Sigmoid colon (tissue), 7 donors: ENCODE measurements at places on chromosomes 5 and 9. TPM values are rescaled to one million over a fixed set of nuclear protein-coding genes. Genes with fewer than 3 reads are reported as not detected.

PRR16 gene
- 5.7 TPM for total RNA-seq

C7 gene
- 651 TPM for total RNA-seq

SLC6A3 gene
- total RNA-seq: not detected

PDE6A gene
- not detected for total RNA-seq

CAVIN4 gene
- total RNA-seq: 0.41 TPM

MED10 gene
- total RNA-seq: 37.1 TPM

PKN3 gene
- total RNA-seq: 3.2 TPM

TSSK1B gene
- total RNA-seq: not detected

S100Z gene
- not detected for total RNA-seq

- no peak for DNase-seq
These were observed at the start of gene GARNL3 for GRCh38 chr9:127264462-127265219. TSS of gene GARNL3 (plus strand) at chr9:127264774. CDS start at chr9:127264878, 104 bp downstream.

DNA sequence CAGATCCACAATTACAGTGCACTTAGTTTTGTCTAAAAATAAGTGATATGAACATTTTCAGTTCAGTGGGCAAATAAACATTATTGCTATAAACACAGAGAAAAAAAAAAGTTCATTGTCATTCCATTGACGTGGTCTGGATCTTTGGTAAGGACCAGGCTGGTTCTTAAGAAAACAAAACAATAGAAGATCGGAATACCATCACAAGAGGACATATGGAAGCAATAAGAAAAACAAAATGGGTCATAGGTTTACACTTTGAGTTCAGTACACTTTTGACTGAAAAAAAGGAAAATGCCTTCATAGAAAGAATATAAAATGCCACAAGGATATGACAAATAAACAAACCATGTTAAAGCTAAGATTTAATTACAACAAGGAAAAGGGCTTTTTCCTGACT lies 289.5 kb upstream of the TYRP1 start:
- no peak for DNase-seq

- DNase-seq: peak; percentile 62
These were observed 16.2 kb downstream of the GPR21 start for GRCh38 chr9:123049589-123050222.

- DNase-seq: no peak
These were observed 4.1 kb downstream of the PLPP1 start for GRCh38 chr5:55530669-55531068.

- DNase-seq: no peak
These were observed 31.3 kb downstream of the RAI14 start for GRCh38 chr5:34687269-34688011.

DNA sequence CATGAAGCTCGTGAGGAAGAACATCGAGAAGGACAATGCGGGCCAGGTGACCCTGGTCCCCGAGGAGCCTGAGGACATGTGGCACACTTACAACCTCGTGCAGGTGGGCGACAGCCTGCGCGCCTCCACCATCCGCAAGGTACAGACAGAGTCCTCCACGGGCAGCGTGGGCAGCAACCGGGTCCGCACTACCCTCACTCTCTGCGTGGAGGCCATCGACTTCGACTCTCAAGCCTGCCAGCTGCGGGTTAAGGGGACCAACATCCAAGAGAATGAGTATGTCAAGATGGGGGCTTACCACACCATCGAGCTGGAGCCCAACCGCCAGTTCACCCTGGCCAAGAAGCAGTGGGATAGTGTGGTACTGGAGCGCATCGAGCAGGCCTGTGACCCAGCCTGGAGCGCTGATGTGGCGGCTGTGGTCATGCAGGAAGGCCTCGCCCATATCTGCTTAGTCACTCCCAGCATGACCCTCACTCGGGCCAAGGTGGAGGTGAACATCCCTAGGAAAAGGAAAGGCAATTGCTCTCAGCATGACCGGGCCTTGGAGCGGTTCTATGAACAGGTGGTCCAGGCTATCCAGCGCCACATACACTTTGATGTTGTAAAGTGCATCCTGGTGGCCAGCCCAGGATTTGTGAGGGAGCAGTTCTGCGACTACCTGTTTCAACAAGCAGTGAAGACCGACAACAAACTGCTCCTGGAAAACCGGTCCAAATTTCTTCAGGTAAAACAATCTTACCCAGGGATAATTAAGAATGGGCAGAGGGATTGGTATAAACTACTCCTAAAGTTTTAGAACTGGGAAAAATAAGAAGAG lies 12.9 kb downstream of the ITGA1 start:
- DNase-seq: peak; percentile 84

DNA sequence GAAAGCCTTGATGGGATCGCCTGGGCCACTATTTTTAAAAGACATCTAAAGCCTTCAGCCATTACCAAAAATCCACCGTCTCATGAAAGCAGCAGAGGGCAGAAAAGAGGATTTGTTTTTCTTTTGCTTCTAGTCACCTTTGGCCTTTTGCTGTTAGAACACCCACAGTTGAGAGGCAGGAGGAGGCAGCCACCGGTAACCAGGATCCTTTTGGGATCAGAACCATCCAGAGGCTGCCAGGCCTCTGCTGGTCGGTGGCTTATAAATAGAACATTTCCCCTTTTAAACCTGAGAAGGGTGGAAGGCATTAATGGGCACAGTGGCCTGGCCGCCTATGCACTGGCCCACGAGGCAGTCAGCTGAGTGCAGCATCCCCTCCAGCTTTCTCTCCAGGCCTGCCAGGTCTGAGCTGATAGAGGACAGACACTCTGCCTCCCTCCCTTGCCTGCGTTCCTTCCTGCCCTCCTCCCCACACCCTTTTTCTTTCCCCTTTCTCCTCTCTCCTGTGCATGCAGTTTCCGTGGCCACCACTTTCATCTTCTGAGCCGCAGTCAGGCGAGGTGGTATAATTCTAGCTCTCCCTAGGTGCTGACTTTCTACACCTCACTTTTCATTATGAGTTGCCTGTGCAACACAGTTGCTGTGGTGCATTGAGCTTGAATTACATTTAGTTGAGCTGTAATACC lies 253.4 kb downstream of the ARHGAP26 start:
- DNase-seq: peak; percentile 92

DNA sequence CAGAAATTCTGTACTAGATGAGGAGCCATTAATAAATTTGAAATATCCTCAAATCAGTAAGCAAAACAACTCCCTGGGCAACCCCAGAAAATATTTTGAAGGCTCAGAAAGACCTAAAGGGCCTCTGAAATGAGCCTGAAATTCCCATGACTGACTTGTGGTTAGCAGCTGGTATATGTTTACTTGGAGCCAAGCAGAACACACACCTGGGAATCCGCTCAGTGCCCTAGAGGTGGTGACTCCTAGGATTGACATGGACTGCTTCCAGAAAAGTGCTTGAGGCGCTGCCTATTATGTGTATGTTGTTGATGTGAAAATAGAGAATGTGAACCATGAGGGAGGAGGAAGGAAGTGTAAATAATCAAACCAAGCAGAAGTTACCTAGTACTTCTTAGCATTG lies 14.7 kb downstream of the RFK start:
- no peak for DNase-seq

DNA sequence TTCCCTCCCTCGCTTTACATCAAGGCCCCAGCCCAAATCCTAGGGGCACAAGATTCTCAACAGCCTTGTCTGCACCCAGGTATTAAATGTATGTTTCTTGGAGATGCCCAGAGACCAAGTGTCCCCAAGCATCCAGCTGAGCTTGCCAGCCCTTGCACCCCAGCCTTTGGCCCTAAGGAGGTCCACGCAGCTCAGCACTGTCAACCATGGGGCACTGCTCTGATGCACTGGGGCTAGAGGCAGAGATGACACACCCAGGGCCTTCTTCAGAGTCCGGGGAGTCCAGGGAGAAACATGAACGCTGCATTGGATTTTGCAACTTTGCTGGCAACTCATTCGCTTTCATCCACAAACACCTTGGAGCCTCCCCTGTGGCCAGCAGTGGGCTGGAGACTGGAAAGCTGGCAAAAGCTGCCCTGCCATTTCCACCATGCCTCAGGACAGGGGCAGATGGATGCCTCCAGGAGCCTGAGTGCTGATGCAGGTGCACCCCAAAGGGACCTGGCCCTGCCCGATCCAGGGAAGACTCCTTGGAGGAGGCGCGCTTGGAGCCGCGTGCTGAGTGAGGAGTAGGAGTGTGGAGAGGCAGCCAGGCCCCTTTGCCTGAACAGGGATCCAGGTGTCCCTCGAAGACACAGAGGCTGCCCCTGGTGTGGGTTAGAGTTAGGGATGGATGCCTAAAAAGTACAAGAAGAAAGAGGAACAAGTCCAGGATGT lies 19.3 kb downstream of the PAEP start:
- DNase-seq: no peak

GRCh38 chr5:168972731-168973130 lies 328.2 kb downstream of the SLIT3 start:
- DNase-seq: no peak

DNA sequence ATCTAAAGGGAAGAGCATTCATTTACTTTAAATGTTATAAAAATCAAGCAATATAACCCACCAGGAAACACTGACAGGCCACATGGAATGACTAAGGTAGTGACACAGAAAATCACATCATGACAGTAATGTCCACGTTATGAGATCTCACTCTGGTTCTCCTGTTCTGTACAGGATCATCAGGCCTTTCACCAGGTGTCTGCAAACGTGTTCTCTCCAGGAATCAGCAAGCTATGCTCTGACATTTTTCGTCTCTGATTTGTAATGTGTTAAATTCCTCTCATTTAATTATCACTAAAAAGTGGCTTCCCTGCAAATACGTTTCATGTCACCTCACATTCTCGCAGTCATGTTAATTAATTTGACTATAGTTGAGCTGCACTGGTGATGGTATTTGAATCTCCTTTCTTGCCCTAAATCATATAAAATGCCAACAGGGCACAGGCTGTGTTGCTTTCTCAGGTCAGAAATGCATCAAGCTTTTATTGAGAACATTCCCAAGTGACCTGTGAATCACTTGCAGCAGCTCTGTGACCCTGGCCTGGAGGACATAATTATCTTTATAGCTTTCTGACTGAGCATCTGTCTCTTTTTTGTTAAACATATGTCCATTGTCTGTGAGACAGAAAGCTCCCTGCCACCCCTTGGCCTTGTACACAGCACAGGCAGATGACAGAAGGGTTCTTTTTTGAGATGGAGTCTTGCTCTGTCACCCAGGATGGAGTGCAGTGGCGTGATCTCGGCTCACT lies 196.2 kb downstream of the DIRAS2 start:
- no peak for DNase-seq

DNA sequence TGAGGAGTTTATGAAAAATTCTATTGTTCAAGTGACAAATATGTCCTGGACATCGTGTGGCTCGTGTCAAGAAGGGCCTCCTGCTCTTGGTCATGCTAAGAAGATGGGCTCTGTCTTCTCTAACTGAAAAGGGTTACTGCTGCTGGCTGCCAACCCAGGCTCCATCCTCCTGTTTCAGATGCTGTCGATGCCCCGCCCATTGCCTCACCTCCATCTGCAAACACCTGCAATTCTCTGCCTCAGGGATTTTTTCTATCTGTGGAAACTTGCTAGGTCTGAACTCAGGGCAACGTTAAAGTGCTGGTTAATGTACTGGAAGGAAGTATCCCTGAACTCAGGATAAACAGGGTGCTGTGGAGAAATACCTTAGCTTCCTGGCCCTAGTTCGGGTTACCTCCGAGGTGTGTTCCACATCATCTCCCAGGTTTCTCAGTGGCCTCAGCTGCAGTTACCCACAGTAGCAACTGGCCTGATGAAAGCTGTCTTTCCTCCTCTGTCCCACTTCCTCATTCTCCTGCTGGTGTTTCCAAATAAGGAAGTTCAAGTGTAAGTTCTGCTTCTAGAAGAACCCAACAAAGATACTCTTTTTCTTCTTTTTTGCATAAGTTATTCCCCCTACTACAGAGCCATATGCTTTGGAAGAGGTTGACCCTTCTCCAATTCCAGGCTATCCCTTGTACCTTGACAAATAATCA lies 151.7 kb upstream of the SMIM23 start:
- peak; percentile 34 for DNase-seq

DNA sequence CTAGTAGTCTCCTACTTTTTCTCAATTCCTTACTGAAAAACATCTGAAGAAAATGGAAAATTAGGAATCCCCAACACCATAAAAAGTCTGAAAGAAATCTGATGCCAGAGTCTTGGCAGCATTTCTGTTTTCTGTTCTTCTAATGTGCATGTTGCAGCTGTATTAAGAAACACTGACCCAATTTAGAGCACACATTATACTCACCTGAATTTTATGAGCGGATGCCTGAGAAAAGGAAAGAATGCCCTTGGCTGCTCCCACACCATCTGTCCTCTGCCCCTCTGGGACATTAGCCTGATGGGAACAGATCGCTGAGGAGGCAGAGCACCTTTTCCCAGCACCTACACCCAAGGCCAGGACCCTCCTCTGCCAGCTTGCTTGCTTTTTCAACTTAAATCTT lies 14.1 kb upstream of the ANP32B start:
- DNase-seq: no peak

GRCh38 chr9:37836386-37836785 lies 35.8 kb downstream of the DCAF10 start:
- DNase-seq: no peak

DNA sequence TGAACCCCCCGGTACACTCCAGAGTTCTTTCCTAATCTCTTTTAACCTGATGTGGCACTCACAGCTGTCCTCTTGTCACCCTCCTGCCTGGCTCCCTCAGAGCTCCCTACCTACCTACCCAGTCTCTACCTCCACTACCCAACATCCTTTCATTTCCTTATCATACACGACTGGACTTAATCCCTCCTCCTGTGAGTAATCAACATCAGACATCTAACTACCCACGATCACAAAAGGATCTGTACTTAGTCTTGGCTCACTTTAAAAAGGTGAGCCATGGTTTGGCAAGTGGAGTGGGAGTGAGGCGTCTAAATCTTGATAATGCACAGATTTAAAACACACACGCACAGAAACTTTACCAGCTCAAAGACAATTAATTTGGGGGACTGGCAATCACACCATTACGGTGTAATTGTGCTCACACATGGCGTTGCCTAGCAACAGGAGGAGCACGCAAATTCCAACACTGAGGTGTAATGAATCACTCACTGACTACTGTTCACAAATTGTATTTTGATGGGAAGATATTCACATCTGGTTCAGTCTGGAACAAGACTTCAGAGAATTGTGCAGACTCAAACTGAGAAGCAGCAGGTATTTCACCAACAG lies 235.9 kb downstream of the EPB41L4A start:
- DNase-seq: no peak

GRCh38 chr5:176897263-176897662 lies 1.9 kb downstream of the HK3 start:
- no peak for DNase-seq

DNA sequence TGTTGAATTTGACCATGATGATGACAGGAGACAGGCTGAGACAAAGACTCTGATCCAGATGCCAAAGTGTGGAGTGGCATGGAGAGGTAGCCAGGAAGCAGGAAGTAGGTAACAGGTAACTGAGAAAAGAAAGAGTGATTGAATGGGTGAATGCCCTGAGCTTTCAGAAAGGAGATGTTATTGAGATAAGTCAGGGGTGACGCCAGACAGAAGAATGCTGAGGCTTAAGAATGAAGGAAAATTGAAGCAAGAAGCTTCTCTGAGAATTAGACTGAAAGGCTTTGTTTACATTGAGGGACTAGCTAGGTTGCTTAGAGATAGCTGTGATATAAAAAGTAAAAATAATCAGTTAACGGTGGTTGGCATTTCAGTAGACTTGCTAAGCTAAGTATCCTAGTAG lies 165.7 kb downstream of the PSAT1 start:
- no peak for DNase-seq

DNA sequence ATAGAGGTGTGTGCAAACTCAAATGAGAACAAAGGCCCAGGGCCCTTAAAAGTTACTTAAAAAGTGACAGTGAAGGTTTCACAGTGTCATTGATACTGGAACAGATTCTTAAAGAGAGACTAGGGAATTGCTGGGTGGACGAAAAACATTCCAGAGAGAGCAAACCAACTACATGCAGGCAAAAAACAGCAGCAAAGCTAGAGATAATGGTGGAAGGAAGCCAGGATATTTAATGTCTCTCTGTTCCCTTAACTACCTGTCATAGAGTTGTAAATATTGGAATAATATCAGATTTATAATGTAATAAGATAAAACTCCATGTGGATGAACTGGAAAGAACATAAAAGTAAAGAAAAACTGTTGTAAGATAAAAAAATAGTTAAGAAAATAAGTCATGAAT lies 508.6 kb downstream of the TAF11L14 start:
- no peak for DNase-seq
